ENCODE measurements at places on chromosomes 2 and 18.

DNA sequence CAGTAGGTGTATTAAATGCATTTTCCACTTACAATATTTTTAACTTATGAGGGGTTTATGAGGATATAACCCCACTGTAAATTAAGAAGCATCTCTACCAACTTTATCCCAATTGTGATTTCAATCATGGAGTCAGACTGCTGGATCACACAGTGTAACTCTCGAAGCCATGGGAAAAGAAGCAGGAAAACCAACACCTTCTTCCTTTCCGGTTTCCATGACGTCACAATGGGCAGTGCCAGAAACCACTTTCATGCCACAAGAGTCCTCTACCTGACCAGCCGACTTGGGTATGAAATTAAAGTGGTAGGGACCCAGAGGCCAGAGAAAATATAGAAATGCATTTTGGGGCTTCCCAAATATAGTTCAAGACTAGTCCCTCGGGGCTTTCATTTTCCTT, 4.2 kb downstream of the RNF152 start:
- no peak for DNase-seq

DNA sequence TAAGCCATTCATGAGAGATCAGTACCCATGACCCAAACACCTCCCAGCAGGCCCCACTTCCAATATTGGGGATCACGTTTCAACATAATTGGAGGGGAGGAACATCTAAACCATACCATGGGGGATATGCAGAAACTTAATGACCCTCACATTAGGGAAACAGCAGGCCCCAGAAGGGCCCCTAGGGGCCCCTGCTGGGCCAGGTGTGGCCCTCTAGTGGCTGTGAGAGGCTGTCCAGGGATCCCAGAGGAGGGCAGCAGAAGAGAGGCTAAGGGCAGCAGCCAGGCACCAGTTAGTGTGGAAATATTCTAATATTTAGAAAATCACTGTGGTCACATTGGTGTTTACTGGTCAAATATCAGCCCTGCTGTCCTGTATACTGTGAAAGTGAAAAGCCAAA, 49.3 kb upstream of the ANKRD44 start:
- no peak for DNase-seq

DNA sequence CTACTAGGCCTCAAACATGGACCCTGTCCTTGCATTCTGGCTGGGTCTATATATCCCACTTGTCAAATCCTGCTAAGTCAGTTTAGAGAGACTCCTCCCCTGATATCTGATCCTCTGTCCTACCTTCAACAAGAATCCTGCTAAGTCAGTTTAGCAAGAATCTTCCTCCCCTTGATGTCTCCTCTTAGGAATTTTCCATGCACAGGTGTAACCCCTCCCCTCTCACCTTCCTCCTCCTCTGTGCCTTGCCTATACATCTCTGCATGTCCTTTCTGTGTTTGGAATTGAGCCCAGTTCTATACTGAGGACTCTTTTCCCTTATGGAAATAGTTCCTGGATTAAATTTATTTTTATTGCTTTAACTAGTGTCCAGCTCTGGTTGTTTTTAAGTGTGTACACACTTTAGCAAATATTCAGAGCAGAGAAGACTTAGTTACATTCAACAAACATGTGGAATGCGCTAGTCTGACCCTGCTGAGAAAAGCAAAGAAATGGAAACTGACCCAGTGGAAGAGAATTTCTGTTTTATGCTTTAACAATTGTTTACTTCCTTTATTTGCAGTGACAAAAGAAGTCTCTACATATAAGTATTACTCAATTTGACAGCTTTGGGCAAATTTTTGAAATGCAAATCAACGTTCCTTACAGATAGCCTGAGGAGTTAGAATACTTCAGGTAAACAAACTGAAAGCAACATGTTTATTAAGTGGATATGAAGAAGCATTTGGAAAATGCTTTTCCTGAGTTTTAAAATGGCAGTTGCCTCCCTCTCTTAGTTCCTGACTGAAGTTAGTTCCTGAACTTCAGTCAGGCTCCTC, 80.6 kb downstream of the RIT2 start:
- no peak for DNase-seq

DNA sequence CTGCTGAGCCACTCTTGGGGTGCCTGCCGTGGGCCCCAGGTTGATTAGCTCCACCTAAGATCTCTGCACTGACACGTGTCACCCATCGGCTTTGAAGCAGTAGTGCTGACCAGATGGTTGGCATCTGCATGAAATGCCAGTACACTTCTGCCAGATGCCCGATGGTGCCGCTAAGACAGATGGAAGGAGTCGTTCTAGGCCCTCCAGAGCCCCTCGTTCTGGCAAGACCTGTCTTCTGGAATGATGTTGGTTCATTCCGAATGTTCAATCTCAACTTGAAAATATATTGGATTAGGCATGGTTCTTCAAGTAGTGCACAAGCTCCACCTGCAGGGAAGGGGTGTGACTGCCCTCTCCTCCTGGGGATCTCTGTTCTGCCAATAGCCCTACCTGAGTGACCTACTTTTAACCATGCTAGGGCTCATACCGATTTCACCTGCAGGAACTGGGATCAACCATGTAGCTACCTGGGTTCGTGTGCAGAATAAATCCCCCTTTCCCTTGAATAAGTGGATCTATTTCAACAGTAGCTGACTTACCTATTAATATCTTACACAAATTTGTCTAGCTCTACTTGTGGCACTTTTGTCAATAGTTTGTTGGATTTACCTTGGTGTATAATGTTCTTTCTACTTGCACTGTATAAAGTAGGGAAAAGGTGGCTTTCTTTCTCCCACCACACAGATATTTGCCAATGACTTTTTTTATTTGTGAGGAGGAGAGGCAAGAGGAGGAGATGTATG, 342.6 kb downstream of the CTNNA2 start:
- DNase-seq = no peak

GRCh38 chr2:98501876-98502275, 57.2 kb downstream of the INPP4A start:
- no peak for DNase-seq

DNA sequence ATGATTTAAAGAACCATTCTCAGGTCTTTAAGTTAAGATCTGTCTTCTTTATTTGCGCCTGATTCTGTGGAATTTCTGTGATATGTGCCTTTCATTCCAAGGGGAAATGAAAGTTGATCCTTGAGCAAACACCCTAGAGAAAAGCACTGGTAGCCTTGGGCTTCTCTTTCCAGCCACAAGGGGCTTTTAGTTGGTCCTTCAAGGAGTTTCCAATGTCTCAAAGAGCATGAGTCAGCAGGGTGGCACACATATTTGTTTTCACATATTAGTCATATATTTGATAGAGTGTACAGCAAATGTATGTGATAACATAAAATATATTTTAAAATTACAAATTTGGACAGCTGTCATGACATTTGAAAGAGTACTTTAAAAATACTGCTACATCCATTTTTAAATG, 339.5 kb downstream of the TXNL1 start:
- no peak for DNase-seq

- no peak for DNase-seq
Observed at GRCh38 chr2:88751768-88752167, 60.3 kb downstream of the RPIA start.

DNA sequence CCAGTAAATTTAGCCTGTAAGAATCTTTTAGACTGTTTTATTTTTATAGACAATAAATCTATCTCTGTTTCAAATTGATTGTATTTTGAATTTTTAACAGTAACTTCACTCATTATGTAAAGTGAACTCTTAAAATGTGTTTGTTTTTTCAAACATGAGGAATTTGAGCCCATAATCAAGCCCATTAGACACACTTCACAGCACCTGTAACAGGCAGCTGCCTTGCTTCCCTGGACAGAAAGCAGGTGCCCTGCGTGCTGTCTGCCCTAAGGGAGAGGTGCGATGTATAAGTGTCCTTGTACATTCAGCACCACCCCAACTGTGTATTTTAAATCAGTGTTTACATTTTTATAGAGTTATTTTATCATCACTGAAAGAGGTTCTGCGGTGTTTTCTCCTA, 186.5 kb upstream of the TPO start:
- DNase-seq = no peak

DNA sequence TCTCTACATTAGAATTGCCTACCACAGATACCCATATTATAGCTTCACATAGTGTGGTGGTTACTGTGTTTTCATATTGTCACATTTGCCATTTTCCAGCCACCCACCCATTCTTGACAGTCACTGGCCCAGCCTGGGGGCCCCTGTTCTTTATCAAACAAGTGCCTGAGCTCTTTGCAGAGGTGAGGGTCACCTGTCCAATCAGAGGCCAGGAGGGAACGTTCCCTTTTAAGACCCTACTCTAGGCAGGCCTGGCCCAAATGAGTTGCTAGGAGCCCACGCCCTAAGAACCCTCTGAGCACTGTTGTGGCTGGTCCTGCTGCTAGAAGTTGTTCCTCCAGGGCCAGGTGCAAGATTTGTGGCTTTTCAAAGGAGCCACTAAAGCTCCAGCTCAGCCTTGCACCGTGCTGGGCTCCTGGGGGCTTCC, 5.2 kb downstream of the IL37 start:
- DNase-seq = no peak

DNA sequence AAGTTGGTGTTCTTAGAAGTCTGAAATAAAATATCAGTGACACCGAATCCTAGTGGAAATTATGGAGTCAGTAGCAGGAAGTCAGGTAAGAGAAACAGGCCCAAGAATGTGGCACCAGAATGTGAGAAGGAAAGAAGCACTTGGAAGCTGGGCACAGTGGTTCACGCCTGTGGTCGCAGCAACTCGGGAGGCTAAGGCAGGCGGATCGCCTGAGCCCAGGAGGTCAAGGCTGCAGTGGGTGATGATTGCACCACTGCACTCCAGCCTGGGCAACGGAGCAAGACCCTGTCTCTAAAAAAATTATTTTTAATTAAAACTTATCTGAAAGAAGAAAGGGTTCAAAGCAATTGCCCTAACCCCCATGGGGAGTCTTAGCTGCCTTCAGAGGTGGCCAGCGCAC, 268.3 kb upstream of the SALL3 start:
- DNase-seq = no peak

DNA sequence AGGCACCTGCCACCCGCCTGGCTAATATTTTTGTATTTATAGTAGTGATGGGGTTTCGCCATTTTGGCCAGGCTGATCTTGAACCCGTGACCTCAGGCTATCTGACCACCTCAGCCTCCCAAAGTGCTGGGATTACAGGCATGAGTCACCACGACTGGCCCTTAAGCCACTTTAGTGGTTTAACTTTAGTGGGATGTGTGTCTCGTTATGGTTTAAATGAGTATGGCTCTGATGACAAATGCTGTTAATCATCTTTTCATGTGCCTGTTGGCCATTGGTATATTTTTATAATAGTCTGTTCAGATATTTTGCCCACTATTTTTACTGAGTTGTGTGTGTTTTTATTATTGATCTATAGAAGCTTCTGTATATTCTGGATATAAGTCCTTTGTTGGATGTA, 205.9 kb downstream of the MYO1B start:
- DNase-seq = no peak

DNA sequence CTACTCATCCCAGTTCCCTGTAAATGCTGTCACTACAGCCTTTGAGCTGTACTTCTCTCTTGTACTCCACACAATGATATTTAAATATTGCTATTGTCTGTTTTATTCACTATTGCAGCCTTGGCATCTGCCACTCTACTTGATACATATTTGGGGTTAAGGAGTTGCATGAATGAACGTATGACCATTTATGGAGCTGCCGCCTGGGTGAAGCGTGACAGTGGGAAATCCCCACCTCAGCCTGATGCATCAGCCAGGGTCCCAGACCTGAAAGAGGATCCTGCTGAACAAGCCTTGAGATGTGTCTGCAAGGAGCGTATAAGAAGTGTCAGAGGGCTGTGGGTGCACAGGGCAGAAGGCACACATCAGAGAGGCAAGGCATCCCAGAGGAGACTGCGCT, 39.1 kb downstream of the MRPL35 start:
- DNase-seq = no peak

- no peak for DNase-seq
Observed at GRCh38 chr2:182907081-182907830, 40.8 kb upstream of the FRZB start.

- DNase-seq = no peak
Observed at GRCh38 chr2:121101093-121101715, 183.8 kb downstream of the TFCP2L1 start.

DNA sequence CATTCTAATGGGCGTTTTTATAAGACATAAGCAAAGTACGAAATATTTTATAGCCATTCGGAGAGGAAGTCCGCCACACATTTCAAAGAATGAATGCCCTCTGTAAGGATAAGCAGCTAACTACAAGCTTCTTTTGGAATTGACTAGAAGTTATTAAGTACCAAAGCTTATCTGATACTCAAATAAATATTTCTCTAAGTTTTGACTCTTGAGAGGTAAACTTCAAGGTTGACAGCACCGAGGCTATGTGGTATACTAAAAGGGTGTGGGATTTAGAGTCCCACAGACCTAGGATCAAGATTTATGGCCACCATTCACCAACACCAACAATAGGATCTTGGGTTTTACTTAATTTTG, 48.1 kb upstream of the MSH2 start:
- no peak for DNase-seq

DNA sequence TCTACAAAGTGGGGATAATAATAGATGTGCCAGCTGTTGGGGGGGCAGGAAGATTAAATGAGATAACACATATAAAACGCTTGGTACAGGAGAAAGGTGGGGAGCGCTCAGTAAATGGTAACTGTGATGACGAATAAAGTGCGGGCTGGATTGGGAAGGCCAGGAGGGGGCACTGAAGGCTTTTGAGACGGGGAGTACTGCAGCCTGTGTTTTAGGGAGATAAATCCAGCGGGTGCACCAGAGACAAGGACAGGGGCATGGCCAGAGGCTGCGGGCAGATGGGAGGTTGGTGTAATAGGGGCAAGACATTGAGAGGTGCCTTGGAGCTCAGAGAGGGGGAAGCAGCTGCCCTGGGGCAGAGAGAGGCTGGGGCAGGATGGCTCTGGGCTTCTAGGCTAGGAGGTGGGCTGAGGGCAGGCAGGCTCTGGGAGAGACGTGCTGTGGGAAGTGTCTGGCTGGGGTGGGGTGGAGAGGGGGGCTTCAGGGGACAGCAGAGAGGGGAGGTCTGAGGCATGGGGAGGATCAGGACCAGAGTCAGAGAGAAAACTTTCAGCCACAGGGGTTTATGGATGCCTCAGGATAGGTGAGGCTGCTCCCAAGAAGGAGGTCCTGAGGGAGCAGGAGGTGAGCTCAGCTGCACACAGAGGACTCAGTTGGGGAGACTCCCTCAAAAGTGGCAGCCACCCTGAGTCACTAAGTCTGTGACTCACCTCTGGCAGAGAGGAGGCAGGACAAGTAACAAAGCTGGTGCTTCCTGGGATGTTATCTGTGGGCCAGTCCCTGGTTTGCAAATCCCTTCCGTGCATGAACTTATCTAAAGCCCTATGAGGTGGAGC, 18.8 kb downstream of the TEX44 start:
- DNase-seq = no peak

- no peak for DNase-seq
Observed at GRCh38 chr2:11437602-11438001, 28.4 kb downstream of the E2F6 start.

DNA sequence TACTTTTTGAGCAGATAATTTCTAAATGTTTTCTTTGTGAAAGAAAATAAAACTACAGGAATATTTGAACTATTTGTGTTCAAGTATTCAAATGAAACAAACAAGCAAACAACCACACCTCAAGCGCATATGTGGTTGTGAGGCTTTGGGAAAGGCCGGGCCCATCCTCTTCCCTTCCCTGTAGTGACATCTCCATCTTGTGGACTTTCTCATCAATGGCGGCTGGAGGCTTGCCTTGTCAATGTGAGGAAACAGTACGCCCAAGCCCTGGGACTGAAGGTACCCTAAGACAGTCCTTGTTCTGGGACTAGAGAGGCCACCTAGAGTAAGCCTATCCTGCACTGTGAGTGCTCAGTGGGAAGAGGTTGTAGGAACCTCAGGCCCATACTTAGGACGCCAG, 166.8 kb downstream of the TPGS2 start:
- DNase-seq = no peak

All from activated CD4-positive, CD25-positive, alpha-beta regulatory T cell (primary cell).